Nasal cavity respiratory epithelium epithelial cell of viscerocranial mucosa (primary cell): ENCODE measurements at places on chromosomes 12 and 14. TPM values are rescaled to one million over a fixed set of nuclear protein-coding genes. Genes with fewer than 3 reads are reported as not detected.

The AQP2 gene
- not detected in 2 replicates for total RNA-seq

The ALDH2 gene
- 31.4 and 84.9 TPM in 2 replicates for total RNA-seq

The MYH6 gene
- not detected in 2 replicates for total RNA-seq

The IRAK3 gene
- total RNA-seq, result 0.68 and 6.8 TPM in 2 replicates

The OR4K13 gene
- not detected in 2 replicates for total RNA-seq

The CIDEB gene
- total RNA-seq, result 1.0 and 2.8 TPM in 2 replicates

The RBMS2 gene
- 18.1 and 21.5 TPM in 2 replicates for total RNA-seq

The PRR4 gene
- 1.4 TPM in 1 of 2 replicates, not detected in the other for total RNA-seq

The ADCY6 gene
- total RNA-seq, result 19.1 and 38.7 TPM in 2 replicates

The ESPL1 gene
- total RNA-seq, result 0.34 and 1.1 TPM in 2 replicates

The CIROP gene
- not detected in 2 replicates for total RNA-seq

The NFYB gene
- total RNA-seq, result 21.4 and 22.6 TPM in 2 replicates

The RFC5 gene
- 7.0 and 7.9 TPM in 2 replicates for total RNA-seq

The SLC6A15 gene
- total RNA-seq, result 40.5 and 86.1 TPM in 2 replicates

The TAS2R46 gene
- 0.34 and 5.1 TPM in 2 replicates for total RNA-seq

The ARF3 gene
- 30.8 and 46.3 TPM in 2 replicates for total RNA-seq
